IPS DF 19.7 (cell line): ENCODE measurements at places on chromosomes 5 and 9.

DNA sequence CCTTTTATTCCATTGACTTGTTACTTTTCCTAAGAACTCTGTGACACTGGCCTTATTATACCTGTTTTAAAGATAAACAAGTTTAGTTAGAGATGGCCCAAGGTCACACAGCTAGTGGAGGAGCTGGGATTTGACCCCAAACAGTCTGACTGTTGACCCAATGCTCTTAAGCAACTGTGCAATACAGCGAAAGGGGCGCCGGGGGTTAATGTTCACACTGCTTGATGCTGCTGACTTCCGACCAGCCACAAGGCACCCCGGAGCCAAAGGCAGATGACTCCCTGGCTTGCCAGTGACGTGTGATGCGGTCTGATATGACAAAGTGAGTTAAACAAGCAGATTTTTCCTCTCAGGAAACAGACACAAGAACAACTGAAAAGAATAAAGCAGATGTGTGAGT, 23.9 kb downstream of the PIK3R1 start:
- no peak for DNase-seq

- DNase-seq = no peak
These were observed 13.1 kb upstream of the SLC12A7 start for GRCh38 chr5:1125030-1125357.

DNA sequence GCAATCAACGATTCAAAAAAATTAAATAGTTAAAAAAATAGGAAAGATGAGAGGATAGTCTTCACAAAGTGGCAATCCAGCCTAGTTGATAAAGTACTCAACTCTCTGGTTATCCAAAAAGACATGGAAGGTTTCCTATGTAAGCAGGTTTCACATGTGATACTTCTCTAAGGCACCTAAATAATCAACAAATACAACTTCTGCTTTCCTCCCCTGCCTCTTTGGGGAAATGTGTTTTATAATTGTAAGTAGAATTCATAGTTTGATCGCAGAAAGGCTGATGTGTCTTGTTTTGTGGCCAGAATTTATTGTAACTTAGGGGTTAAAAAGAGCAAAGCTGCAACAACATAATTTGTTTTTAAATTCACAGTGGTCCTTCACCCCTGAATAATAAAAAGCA, 855.5 kb upstream of the DMAC1 start:
- no peak for DNase-seq

- no peak for DNase-seq
These were observed 93.0 kb downstream of the THBS4 start for GRCh38 chr5:80128141-80128540.

- no peak for DNase-seq
These were observed 384.7 kb upstream of the ZNF462 start for GRCh38 chr9:106478312-106478711.

DNA sequence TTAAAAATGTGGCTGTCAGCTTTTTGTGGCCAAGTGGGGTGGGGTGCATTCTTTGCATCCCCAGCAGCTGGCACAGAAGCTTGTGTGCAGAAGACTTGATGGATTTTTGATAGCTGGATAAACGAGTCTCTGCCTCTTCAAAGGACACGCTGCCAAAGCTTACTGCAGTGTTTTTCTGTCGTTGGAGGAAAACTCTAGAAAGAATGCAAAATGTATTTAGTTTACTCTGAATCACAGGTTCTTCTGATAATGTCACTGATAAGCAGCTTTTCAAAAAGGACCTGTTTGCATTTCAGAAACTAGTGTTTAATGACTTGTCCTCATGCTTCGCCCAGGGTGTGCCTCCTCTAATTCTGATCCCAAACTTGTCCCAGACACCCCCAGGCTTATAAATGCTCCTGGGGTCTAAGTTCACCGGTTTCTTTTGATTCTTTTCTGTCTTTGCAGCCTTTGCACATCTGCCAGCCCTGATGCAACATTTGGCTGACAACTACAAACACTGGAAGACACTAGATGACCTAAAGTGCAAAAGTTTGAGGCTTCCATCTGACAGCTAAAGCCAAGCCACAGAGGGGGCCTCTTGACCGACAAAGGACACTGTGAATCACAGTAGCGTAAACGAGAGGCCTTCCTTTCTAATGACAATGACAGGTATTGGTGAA, 66.0 kb downstream of the WDR41 start:
- no peak for DNase-seq

- DNase-seq = no peak
These were observed 3.8 kb upstream of the FBXW11 start for GRCh38 chr5:172010278-172010677.

DNA sequence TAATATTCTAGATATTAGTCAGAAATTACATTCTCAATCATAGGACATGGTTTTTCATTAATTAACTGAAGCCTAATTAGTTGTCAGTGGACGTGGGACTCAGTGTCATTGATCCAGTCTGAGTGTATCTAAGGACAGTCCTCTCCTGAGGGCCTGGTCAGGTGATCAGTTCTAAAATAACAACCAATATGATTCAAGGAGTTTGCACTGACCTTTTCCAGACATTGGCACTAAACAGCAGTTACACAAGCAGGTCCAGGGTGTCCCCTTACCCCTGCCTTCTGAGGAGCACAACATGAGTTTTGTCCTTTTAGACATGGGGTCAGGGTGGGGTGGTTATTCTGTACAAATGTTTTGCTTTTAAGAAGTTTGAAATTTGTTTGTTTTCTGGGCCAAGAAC, 97.8 kb downstream of the CMYA5 start:
- no peak for DNase-seq

- no peak for DNase-seq
These were observed 40.7 kb upstream of the ZNF300 start for GRCh38 chr5:150945486-150945885.
